ENCODE measurements at places on chromosomes 3 and 15.

- no peak for DNase-seq
These were observed 229.4 kb downstream of the CD47 start for GRCh38 chr3:107861422-107861821.

- DNase-seq: no peak
These were observed 34.5 kb downstream of the ZFAND6 start for GRCh38 chr15:80093854-80094418.

DNA sequence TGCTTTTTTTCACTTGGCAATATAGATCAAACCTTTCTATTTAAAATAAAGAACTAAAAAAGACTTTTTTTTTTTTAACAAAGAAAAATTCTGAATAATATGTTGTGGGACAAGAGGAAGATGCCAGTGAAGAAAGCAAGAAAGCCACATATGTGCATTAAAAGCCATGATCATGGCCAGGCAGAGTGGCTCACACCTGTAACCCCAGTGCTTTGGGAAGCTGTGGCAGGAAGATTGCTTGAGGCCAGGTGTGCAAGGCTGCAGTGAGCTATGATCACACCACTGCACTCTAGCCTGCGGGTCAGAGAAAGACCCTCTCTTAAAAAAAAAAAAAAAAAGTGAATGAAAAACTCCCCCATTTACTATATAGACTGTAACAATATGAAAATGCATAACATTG lies 23.9 kb downstream of the C2CD4B start:
- DNase-seq: no peak

DNA sequence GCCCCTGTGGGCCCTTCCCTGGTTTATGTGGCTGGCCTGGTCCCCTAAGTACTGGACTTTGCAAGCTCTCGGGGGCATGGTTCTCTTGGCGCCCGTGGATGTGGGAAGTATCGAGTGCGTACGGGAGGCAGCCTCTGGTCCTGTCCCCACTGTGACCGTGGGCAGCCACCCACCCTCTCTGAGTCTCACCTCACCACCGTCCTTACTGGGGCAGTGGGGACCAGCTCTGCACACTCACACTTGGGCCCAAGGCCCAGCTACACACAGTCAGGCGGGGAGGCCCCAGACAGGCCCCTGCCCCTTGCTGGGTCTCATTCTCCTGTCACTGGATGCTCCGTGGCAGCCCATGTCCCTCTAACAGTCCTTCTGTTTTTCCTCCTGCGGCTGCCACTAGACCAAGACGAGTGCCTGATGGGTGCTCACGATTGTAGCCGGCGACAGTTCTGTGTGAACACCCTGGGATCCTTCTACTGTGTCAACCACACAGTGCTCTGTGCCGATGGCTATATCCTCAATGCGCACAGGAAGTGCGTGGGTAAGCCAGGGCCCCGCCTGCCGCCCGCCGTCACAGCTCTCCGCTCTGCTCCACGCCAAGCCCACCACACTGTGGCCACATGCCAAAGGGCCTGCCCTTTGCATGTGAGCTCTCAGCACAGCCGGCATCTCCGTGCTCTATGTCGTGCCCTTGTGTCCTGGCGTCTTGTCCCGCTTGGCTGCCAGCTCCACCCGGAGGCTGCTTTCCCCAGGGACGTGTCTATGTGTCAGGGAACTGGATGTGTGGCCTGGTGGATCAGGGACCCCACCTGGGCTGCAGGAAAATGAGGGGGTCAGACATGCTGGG lies 72.7 kb downstream of the FBLN2 start:
- peak; percentile 4 for DNase-seq

- peak; percentile 79 for DNase-seq
These were observed 4.0 kb downstream of the CCDC51 start for GRCh38 chr3:48435774-48436476.

DNA sequence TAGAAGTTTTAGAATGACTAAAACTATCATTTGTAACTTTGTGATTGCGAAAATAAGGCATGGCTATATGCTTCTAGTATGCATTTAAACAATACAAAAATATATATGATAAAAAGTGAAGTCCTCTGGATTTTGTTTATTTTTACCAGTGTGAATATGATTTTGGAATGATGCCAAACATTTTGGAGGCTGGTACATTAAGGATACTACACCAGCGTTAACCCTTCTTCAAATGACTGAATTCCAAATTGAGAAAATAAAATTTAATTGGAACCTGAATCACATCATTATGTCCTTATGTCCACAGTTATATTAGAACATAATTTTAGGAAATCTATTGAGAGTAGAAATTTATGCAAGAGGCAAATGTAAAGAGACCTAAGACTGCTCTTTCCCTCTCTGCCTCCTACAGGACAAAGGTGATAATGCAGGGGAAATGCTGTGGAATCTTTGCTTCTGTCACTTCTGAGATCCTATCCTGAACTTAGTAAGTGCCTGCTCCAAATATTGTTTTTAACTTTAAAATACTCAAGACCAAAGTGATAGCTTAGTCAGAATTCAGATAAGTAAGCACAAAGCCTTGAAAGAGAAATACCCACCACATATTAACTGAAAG lies 121.1 kb upstream of the NANOGP8 start:
- DNase-seq: no peak

- DNase-seq: no peak
These were observed 83.3 kb downstream of the NR2E3 start for GRCh38 chr15:71893691-71894090.

- no peak for DNase-seq
These were observed 627 bp upstream of the FAM131A start for GRCh38 chr3:184336547-184337398.

DNA sequence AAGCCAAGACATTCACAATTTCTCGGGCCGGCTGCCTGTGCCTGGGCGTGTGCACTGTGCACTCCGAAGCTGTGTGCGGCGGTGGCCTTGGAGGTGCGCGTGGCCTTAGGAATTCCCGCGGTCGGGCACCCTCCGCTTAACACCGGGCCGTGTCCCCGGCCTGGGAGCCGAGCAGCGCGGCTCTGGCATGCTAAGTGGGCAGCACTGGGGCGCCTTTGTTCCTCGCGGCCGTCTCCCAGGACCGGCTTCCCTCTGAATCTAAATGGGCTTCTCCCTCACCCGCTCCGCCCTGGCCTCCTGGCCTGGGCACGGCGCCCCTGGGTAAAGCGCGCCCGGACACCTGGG lies 498 bp upstream of the ARNT2 start:
- DNase-seq: no peak

GRCh38 chr3:3086239-3086638 lies 23.9 kb downstream of the IL5RA start:
- no peak for DNase-seq

DNA sequence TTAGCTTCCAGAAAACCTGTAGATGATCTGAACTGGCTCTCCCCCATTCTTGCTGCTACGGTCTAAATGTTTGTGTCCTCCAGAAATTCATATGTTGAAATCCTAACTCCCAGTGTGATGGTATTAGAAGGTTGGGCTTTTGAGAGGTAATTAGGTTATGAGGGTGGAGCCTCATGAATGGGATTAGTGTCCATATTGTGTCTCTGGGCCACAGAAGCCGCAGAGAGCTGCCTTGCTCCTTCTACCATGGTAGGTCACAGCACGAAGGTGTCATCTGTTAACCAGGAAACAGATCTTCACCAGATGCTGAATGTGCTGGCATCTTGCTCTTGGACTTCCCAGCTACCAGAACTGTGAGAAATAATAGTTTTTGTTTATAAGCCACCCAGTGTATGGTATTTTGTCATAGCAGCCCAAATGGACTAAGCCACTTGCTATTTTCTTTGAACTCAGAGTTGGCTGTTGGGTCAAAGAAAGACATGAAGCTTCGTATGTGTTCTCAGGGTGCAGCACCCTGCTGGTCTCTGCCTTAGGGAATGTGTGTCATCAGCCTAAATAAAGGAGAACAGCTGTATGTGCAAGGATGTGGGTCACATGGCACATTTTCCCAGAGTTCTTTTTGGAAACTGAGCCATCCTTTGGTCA lies 317.5 kb upstream of the SLCO3A1 start:
- no peak for DNase-seq

GRCh38 chr3:56681984-56682461 lies 1.0 kb downstream of the TASOR start:
- no peak for DNase-seq

DNA sequence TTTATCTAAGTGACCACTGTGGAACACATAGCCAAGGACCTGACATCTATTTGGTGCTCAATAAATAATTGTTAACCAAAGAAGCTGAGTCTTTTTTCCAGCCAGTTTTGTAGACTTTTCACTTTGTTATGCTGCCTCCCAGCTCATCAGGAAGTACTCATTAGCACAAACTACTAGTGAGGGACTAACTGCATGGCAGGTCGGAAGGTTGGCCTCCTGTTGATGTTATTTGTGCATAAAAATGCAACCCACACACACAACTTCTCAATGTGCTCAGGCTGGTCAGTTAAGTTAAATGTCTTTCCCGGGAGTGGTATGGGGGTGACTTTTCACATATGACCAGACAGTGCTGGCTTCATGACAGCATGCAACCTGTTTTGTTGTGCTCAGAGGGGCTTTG lies 263.0 kb upstream of the TOPAZ1 start:
- no peak for DNase-seq

DNA sequence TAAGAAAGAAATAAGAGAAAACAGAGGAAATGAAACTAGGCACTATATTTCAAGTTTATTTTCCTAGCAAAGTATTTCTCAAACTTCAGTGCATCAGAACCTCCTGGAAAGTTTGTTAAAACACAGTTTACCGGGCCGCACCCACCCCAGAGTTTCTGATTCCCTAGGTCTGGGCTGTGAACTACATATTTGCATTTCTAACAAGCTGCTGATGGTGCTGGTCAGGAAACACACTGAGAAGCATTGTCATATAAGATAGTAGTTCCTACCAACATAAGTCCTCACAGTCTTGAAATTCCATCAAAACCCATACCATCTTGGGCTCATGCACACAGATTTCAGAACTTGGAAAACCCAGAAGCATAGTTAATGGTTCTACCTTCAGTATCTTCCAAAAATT lies 8.3 kb downstream of the SLC9A9 start:
- no peak for DNase-seq

- no peak for DNase-seq
These were observed 30.1 kb downstream of the BTD start for GRCh38 chr3:15631426-15632211.

DNA sequence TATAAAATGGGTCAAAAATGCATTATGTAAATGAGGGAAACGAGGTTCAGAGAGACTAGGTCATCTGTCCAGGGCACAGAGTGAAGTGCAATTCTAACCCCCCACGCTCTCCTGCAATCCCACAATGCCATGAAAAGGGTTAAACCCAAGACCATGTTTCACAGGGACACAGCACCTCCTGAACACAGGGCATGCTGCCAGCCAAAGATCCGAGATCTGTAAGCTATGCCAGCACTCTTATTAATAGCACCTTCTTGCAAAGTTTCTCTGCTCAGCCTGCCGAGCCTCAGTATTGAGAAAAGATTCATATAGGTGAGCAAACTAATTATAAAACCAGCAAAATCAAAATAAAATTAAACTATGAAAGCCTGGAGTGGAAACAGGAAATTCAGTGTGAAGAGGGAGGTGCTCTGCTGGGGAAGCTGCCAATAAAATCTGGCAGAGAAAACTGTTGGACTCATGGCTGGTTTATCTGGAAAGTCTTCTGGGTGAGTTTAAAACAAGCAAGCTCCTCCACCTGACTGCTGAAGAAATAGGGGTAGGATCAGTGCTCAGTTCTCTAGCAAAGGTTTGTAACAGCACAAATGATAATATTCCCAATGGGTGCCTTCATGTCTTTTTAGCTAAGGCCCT lies 50.3 kb downstream of the LRIG1 start:
- no peak for DNase-seq

- DNase-seq: no peak
These were observed 13.1 kb downstream of the PEAK1 start for GRCh38 chr15:77406846-77407245.

DNA sequence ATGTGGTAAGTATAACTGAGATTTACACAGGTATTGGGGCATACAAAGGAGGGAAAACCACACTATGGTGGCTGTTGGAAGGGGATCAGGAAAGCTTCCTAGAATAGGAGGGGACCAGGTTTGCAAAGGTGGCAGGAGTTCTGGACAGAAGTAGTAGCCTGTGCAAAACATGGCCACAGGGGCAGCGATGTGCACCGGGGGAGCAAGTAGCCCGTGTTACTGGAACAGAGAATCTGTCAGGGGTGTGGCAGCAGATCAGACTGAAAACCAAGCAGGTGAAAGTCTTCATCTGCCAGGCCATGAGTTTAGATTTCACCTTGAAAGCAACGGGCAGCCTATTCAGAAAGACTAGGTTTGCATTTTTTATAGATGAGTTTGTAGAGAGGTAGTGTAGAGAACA lies 182.3 kb upstream of the LPP start:
- no peak for DNase-seq

GRCh38 chr15:80509800-80510199 lies 105.6 kb downstream of the ARNT2 start:
- no peak for DNase-seq

GRCh38 chr15:55387027-55387426 lies 21.1 kb downstream of the CCPG1 start:
- no peak for DNase-seq

DNA sequence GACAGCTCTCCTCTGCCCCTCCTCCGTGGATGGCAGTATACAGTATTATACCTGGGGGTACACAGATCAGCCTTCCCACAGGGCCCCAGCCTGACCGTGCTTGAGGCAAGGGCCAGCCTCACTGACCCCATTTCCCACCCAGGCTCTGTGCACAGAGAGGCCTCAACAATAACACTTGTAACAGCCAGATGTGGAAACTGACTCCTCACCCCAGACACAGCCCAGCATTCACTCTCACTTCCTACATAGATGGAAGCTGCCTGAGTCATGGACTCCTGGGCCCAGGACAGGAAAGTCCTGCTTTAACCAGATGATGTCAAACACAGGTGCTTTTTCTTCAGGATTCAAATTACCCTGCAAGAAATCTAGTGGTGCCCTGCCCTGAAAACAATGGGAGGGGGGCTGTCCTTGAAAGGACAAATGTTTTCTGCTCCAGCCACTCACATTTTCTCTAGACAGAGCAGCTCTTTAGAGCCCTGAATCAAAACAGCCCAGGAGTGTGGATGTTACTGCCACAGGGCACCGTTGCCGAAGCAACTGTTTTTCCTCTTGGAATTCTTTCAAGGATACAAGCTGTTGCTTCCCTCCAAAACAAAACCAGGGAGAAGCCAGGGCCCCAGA lies 16.4 kb downstream of the CCDC12 start:
- DNase-seq: no peak

GRCh38 chr15:69668963-69669362 lies 216.3 kb downstream of the RPLP1 start:
- no peak for DNase-seq

DNA sequence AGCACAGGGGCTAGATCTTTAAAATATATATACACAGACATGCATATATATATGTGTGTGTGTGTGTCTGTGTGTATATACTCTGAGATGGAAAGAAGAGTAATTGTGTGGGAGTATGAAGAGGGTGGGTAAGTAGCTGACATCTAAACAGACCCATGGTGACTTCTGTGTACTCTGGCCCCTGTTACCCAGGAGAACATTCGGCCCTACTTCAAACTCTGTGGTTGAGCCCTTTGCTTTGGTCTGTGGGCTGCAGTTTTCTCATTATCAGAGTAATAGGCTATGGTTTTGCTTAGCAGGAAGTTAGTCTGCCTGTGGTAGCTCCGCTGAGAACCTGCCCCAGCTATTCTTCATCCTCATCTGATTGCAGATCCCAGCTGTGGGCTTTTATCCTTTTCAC lies 141.4 kb downstream of the RBPMS2 start:
- no peak for DNase-seq

GRCh38 chr15:38090223-38090622 lies 155.8 kb downstream of the TMCO5A start:
- DNase-seq: no peak

All from stimulated activated CD4-positive, alpha-beta T cell treated with anti-CD3 and anti-CD28 coated beads, Interleukin-15, amount 100 ng/mL, for 48 hours (primary cell).